ENCODE measurements at places on chromosomes 6 and 20.

DNA sequence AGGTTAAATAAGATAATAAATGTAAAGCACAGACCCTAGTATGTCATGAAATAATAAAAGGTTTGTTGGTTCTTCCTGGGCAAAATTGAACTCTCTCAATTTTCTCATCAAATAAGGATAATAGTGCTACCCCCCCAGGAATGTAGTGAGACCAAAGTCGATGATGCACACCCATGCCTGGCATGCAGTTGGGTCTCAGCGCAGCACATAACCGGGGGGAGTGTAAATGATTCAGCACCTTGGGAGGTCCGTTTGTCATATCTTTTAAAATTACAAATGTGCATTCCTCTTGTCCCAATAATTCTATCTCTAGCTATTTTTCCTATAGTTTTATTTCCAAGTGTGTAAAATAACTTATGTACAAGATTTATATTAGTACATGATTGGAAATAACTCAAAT lies 31.3 kb upstream of the CCDC167 start:
- no peak for DNase-seq

DNA sequence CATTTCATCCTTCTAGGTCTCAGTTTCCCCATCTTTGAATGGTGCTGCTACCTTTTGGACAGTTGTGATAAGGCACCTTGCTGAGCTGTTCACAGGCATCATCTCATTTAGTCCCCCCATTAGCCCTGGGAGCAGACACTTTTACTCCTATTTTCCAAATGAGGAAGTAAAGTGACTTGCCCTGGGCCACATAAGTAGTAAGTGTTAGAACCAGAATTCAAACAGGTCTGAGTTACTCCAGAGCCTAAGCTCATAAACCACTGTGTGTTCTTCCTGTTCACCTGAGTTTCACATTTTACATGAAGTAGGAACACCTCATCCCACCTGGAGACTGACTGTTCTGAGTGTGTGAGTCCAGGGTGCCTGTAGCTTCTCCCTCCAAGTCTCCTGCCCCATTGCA lies 43.5 kb upstream of the EPB41L1 start:
- no peak for DNase-seq

DNA sequence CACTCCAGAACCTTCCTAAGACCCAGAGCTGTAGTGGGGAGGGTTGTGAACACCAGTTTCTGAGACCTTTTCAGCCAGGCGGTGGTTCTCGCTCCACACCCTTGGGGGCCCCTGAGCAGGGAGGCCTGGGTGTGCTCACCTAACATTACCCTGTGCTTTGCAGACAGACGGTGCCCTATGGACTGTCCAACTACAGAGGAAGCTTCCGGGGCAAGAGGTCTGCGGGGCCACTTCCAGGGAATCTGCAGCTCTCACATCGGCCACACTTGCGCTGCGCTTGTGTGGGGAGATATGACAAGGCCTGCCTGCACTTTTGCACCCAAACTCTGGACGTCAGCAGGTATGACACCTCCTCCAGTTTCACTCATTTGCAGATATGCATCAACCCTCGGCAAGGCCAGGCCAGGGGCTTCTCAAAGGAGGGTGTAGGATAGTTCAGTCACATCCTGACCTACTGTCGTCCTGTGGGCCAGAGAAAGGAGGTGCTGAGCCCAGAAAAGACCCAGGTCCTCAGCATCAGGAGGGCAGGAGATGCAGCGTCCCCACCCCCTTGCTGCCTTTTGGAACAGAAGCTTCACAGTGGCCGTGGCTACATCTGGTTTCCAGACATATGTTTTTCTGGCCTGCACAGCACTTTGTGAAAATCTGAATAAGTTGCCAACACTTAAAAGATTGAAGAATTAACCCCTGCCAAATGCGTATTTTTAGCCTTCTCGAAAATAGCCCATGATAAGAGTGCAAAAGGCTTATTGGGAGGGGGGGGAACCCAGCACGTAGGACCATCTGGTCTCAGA lies 20.6 kb downstream of the EDN3 start:
- DNase-seq = no peak

DNA sequence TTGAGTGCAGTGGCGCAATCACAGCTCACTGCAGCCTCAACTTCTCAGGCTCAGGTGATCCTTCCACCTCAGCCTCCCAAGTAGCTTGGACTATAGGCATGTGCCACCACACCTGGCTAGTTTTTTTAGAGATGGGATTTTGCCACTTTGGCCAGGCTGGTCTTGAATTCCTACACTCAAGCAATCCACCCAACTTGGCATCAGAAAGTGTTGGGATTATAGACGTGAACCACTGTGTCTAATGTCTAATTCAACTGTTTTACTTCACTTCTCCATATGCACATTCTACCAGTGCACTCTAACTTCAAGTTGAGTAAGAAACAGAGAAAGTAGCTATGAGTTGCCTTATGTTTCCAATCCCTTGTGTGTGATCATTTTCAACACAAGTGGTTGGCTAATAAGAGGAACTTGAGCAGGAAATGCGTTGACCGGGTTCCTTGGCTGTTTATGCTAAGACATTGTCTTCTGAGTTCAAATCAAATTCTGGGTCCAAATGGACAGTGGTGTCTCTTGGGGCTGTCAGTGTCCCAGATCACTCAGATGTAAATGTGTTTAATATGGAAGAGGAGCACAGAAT lies 23.9 kb downstream of the ZNF337 start:
- DNase-seq = no peak

DNA sequence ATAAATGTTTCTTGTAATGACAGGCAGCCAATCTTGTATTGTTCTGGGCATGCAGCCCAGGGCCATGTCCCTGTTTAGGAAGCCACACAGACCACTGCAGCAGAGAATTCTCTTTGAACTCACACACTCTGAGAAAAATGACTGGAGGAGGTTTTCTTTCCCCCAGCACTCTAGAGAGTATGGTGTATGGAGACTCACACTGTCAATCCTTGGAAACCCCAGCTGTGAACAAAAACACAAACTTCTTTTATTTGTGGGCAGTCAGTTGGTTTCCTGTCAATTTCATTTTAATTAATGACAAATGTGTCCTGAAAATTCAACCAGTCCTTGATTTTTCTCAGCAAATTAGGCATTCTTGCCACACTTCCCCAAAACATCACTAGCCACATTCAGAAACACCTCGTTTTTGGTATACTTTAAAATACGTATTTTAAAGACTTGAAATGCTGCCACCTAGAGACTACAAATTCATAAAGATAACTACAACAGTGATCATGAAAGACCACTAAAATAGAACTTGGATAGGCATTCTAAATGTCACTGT lies 52.9 kb upstream of the UFL1 start:
- DNase-seq = no peak

DNA sequence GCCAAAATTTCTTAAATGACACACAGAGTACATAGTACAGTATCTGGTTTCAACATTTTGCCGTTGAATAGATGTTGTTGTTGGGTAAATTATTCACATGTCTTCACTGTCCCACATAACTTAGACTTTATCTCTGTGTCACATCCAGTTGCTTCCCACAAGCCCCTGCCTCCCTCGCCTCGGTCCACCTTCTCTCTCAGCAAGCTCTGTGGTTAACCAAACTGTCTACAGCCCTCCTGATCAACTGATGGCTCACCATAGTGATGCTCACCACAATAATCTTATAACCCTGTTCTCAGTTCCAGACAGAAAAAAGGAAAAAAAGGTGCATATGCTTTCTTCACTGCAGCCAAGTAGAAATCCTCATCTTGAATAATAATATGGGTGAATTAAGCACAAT lies 23.0 kb downstream of the IL17F start:
- DNase-seq = peak; percentile 5

DNA sequence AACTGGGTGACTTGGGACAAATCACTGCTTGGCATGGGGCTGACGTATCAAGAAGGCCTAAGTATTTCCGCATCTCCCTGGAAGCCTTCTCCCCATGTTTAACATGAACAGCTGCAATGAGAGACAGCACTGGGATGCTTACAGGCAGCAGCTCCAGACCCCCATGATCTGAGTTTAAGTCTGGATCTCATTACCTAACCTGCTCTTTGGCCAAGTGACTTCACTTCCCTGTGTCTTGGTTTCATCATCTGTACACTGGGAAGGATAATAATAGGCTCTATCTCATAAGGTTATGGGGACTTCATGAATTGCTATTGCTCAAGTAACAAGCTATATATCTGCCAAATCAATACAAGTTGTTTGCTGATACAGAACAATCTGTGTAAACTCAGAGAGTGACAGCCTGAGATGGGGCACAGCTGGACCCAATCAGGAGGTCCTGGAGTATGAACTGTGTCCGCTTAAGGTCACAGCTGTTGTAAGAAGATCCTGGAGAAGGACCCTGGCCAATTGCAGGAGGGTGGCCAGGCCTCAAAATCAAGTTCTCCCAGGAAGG lies 56.0 kb downstream of the TGM2 start:
- DNase-seq = no peak

DNA sequence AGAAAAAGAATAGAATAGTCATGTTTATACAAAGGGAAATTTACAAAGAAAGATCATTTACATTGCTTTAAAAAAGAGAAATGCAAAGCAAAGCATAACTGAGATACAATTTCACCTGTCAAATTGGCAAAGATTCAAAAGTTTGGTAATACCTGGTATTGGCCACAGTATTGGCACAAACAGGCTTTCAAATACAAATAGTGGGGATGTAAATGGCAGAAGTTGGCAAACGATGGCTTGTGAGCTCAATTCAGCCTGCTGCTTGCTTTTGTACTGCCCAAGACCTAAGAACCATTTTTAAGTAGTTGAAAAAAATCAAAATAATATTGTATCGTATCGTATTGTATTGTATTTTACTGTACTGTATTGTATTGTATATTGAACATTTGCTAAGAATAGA lies 194.5 kb upstream of the JAG1 start:
- DNase-seq = no peak

DNA sequence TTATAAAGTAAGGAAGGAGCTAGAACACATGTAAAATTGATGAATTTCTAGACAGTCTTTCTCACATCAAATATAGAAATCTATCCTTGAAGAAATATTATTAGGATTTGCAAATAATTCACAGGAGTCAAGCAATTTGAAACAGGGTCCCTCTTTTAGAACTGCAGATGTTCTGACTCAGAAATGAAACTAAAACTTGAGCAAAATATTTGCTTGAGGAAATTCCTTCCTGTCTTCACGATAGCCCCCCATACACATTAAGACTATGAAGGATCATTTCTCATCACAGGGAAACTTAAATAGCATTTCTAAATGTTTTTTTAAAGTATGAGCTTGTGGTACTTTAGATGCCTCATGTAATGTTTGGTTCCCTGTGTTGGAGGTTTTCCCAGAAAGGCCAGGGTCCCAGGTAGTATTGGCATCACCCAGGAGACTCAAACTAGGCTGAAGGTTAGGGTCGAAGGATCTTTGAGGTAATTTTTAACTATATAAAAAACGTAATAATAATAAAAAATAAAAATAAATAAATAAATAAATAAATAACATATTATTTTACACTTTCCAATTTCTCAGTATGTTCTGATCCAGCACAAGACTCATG lies 144.0 kb upstream of the TBX18 start:
- DNase-seq = no peak

- no peak for DNase-seq
These were observed 177.0 kb downstream of the EYA4 start for GRCh38 chr6:133418108-133418507.

GRCh38 chr6:41278699-41279405 lies 7.6 kb downstream of the TREM1 start:
- DNase-seq = peak; percentile 31

GRCh38 chr6:90068264-90068663 lies 174.0 kb downstream of the GJA10 start:
- DNase-seq = no peak

DNA sequence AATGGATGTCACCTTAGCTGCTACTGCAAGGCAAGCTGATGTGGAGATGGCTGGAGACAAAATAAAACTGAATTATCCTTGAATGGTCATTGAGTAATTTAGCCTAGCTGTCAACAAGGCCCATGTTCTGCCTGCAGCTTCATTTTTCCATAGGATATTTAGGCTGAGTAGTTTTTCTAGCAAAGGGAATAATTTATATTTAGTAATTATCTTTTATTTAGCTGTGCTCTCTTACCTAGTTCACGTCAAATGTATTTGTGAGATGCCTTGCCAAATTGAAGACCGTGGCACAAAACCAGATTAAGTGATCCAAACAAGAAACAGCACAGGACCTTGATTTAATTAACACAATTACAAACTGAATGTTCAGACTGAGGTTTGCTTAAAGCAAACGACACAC lies 77.4 kb upstream of the CEP162 start:
- DNase-seq = no peak

GRCh38 chr6:105859457-105859856 lies 226.7 kb upstream of the PRDM1 start:
- DNase-seq = no peak

GRCh38 chr20:42340368-42340767 lies 722.2 kb upstream of the CHD6 start:
- DNase-seq = no peak

- DNase-seq = no peak
These were observed 117.0 kb upstream of the COL21A1 start for GRCh38 chr6:56364431-56364826.

DNA sequence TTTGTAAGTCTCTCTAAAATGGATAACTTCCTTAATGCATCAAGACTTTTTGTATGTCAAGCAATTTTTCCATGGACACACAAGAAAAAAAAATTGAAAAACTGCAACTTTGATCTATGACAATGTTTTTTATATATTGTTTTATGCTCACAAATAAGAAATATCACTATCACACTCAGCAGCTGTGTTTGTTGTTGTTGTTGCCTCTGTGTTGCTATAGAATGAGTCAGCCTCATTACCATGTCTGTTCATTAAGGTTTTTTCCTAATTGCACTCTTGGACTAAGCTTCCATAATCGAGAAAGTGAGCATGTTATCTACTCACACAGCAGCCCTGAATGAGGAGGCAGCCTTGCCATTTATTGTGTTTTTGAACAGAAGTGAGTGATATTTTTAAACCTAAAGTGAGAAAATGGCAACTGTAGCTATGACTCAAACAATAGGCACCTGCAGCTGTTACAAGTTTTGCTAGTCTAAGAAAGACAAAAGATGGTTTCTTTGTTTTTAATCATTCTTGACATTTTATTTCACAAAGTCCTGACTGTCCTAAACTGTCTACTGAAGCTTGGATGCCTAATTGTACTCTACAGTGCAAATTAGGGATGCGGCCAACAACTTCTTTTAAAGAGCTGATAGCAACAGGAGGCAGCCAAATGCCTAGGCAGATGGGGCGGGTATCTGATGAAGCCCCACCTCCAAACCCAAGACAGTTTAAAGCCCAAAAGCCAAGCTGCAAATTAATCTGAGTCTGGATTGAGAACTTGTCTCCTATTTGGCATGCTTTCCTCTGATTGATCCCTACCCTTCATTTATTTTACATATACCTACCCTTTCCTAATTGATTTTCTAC lies 77.9 kb upstream of the DOK5 start:
- DNase-seq = no peak

DNA sequence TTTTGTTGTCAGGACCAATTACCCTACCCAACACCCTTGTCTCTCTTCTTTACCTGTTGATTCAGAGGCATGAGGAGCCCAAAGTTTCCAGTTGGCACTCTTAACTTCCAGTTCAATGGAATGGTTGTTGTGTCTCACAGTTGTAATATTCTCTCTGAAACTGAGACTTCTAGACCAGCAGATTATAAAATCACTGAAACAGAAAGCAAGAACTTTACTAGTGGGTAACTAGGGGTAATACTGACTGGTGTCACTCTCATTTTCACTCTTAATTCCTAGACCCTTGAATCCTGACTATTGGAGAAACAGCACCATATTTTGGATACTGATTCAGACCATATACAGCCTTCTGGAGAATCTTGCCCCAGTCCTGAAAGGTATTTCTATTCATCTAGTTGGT lies 140.2 kb upstream of the MMS22L start:
- DNase-seq = no peak
